ENCODE measurements at places on chromosomes 5 and 9.

DNA sequence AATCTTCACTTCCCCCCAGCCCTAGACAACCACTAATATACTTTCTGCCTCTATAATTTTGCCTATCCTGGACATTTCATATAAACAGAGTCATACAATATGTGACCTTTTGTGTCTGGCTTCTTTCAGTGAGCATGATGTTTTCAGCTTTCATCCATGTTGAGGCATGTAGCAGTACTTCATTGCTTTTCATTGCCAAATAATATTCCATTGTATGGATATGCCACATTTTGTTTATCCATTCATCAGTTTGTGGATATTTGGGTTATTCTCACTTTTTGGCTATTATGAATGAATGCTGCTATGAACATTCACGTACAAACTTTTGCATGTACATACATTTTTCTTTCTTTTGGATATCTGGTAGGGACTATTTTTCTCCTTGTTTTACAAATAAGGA is 49.0 kb downstream of the WWC1 start:
- DNase-seq = no peak

- DNase-seq = no peak
Observed at GRCh38 chr5:137699336-137700281, 36.3 kb downstream of the KLHL3 start.

GRCh38 chr5:61098251-61098995 is 63.8 kb downstream of the SMIM15 start:
- DNase-seq = no peak

DNA sequence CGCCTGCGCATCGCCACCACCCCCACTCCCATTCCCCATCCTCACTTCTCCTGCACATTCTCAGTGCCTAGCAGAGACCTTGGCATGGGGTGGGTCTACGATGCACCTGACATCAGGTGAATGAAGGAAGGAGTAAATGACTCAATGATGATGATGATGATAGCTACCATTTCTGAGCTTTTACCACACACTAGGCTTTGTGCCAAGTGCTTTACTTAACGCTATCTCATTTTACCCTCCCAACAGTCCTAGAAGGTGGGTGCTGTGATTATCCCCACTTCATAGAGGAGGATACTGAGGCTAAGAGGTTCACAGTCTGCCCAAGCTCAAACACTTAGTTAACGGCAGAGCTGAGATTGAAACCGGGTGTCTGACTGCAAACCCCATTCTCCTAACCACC is 27.1 kb downstream of the CAMK2A start:
- DNase-seq = no peak

DNA sequence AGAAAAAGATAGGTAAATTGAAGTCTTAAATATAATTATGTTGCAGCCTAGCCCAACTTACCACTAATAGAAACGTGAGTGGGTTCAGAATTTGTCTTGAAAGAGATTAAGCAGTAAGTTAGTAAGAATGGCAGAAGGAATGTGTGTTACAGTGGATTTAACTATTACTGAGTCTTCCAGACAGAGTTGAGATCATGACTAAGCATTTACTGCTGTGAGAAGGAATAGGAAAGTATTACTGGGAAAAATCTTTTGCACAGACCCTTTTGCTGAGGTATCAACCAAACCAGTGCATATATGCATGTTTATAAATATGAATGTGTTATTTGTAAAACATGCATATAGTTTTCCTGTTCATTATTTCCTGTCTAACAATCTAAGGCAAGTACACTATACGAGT is 112.8 kb upstream of the EFNA5 start:
- DNase-seq = no peak

DNA sequence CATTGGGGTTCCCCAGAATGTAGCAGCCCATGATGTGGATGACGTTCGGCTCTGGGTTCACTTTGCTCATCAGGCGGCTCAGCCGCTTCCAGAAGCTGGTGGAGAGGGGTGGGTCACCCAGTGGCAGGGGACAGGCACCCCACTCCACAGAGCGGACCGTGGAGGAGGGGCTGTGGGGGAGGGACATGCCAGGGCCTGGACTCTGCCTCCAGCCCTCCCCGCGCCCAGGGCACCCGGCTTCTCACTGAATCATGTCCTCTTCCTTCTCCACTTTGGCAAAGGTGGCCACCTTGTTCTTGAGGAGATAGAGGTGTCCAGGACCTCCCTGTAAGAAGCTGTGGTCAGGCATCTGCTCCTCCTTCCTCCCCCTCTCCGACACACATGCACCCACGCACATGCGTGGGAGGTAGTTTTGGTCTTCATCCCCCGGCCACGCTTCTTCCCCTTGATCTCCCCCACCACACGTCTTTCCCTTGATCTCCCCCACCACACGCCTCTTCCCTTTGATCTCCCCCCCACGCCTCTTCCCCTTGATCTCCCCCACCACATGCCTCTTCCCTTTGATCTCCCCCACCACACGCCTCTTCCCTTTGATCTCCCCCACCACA is 8.9 kb upstream of the ENTPD8 start:
- peak; percentile 20 for DNase-seq

DNA sequence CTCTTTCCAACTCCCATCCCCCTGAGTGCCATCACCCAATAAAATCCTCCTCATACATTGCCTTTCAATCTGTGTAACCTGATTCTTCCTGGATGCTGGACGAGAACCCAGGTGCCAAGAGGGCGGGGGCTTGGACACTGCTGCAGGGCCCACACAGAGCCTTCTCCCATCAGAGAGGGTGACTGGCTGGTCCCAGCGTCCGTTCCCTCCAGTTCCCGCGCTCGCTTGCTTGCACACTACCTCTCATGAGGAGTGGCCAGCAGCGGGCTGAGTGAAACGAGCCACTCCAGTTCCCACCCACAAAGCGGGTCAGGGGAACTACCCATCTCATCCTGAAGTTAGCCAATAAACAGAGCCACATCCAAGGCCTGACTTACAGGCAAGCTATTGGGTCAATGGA is 602.6 kb upstream of the ADAMTS16 start:
- no peak for DNase-seq

- DNase-seq = no peak
Observed at GRCh38 chr5:107269256-107269655, 401.5 kb downstream of the EFNA5 start.

DNA sequence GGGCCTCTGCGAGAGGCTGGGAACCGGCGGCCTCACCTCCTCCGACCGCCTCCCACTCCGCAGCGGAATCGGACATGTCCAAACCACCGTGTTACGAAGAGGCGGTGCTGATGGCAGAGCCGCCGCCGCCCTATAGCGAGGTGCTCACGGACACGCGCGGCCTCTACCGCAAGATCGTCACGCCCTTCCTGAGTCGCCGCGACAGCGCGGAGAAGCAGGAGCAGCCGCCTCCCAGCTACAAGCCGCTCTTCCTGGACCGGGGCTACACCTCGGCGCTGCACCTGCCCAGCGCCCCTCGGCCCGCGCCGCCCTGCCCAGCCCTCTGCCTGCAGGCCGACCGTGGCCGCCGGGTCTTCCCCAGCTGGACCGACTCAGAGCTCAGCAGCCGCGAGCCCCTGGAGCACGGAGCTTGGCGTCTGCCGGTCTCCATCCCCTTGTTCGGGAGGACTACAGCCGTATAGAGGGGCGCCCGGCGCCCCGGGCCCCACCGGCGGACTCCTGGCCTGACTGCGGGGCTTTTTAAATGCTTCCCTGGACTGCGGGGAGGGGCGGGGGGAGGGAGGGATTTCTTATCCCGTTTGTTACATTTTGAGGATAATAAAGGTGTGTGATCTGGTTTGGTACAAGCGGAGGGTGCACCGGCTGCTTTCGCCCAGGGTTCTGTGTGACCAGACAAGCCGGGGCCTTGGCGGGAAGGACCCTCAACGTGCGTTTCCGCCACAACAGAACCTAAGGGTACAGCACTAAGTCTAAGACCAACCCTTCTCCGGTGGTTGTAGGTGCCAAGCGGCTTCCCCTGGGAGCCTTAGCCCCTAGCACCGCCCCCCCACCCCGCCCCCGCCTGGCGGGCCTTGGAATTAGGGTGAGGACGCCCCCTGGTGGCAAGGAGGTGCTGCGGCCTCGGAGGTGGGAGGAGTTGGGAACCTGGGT is 9.3 kb downstream of the PRR7 start:
- peak; percentile 98 for DNase-seq

DNA sequence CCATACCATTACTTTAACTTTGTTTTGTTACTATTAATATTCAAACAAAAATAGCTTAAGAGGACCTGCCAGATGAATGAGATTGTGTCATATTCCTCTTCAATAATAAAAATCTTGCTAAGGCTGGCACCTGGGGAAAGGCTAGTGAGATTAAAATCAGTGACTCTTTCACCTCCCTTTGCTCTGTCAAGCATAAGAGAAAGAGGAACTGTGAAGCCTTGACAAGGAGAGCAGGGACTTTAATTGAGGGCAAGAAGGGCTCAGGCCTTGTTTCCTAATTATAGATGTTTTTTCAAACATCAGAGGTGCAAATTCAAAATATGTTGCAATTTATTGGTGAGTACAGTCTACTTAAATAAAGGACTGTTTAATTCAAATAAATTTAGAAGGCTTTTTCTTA is 91.7 kb downstream of the SPATA31D1 start:
- no peak for DNase-seq

GRCh38 chr9:93649610-93650261 is 73.4 kb downstream of the PHF2 start:
- DNase-seq = no peak

GRCh38 chr9:99595796-99596195 is 225.9 kb upstream of the NR4A3 start:
- DNase-seq = no peak

- DNase-seq = no peak
Observed at GRCh38 chr5:169421677-169422076, 120.7 kb upstream of the SLIT3 start.

DNA sequence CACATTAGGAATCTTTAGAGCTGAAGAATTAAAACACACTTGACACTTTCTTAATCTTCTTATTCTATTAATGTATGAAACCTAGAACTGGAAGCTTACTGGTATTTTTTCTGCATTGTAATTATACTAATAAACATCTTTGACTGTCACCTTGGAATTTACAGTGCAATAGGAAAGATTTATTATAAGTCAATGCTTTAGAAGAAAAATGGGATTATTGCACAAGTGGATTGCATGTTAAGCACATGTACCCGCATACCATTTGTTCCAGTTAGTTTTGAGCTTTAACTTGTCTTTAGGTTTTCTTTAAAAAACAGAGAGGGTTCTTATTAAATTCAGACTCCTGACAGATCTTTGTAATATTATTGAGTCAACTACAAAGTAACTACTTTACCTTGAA is 278.5 kb downstream of the CCDC171 start:
- DNase-seq = no peak
